ENCODE measurements at places on chromosomes 5 and 9. TPM values are rescaled to one million over a fixed set of nuclear protein-coding genes. Genes with fewer than 3 reads are reported as not detected.

GRCh38 chr5:173638126-173639040, 21.9 kb upstream of the BOD1 start:
- no peak for DNase-seq

The C5orf46 gene
- total RNA-seq = not detected

DNA sequence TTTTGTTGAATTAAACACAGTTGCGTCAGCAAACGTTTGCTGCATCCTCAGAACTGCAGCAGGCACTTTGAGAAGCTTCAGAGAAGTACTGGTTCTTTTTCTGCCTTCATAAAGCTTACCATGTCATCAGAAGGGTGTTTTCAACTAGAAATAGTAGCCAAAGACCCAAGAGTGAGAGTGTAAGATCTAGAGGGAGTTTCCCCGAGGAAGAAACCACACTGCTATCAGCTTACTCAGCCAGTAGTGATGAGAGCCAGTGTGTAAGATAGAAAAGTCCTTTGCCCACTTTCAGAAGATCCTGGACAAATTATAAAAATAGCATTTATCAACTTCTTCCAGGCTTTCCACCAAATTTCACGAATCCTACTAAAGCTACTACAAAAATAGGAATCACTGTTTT, 154.5 kb downstream of the PAPPA start:
- no peak for DNase-seq

GRCh38 chr9:130693101-130693425, 517 bp upstream of the EXOSC2 start:
- DNase-seq = no peak
